ENCODE measurements at places on chromosomes 5 and 9.

- DNase-seq = no peak
Observed at GRCh38 chr9:106920701-106921283, 57.8 kb downstream of the ZNF462 start.

DNA sequence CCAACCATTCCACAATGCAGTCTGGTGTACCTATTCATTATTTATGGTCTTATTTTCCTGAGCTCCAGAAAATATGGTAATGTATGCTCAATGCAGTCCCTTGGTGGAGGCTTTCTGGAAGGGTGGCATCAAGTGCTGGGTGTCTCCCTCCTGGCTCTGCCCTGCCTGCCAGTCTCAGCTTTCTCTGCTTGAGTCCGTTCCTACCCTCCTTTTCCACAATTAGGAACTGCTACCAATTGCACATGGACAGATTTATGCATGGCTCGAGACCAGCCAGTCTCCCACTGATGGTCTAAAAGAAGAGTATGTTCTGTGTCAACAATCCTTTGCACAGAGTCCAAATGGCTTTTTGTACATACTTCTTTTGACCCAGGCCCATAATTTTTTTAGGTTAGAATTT, 189.8 kb downstream of the TLE1 start:
- DNase-seq = no peak

DNA sequence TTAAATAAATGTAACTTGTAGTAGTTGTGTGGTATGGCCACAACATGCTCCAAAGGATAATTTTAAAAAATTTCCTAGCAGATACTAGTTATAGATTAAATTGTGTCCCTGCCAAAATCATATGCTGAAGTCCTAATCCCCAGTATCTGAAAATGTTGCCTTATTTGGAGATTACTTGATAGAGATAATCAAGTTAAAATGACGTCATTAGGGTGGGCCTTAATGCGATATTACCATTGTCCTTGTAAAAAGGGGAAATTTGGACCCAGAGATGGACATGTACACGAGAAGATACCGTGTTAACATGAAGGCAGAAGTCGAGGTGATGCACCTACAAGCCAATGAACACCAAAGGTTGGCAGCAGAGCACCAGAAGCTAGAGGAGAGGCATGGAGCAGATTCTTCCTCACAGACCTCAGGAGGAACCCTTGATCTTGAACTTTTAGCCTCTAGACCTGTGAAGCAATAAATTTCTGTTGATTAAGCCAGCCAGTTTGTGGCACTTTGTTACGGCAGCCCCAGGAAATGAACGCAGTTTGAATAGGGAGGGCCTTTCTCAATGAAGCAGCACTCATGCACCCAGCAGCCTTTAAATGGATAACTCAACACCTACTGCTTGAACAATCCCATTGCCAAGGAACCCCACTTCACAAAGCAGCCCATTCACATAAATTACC, 148.9 kb downstream of the ARHGAP26 start:
- DNase-seq = no peak

GRCh38 chr9:70060148-70060882, 16.7 kb downstream of the MAMDC2 start:
- DNase-seq = no peak

GRCh38 chr5:53211799-53212198, 102.2 kb upstream of the MOCS2 start:
- DNase-seq = no peak

DNA sequence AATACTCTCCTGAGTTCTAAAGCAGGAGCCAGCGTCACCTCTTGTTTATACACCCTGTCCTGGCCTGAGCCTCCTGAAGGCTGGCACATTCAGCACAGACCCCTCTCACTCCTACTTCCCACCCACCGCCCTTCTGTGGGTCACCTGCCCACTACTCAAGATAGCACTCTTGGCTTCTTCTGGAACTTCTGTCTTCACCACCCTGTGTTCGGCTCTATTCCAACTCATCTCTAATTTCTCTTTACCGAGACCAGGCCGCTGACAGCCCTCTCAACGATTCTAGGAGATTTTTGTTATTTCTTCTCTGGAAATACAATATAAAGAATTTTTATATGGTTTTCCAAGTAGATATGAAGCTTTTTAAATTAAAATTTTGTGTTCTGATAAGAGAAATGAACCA, 57.4 kb downstream of the IRF1 start:
- DNase-seq = no peak

DNA sequence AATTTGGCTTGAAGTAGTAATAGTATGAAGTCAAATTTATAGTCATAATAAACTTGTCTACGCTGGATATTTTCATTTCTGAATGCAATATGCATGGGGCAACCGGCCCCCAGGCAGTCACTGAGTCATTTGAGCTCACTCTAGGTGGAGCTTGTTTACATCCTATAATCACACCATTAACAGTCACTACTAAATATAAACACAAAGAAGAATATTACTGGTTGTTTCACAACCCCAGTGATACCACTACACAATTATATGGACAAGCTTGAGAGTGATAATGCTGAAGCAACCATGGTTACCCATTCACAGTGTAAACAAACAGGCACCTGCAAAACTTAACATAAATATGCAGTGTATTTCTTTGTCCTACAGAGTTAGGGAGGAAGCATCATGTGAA, 68.7 kb downstream of the MARCHF3 start:
- peak; percentile 74 for DNase-seq

DNA sequence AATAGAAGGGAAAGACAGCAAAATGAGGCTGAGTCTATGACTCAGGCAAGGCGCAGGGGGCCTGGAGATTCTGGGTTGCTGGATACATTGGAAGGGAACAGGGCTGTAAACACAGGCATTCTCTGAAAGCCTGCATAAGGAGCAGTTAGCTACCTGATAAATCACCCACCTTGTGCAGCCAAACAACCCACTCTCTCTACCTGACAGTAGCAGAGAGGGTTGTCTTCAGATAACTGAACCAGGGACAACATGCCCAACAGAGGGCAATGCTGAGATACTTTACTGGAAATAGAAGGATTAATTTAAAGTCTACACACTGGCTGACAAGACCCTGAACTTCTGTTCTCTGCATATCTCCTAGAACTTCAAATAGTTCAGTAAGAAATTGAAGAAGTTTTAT, 161.6 kb downstream of the KCTD16 start:
- DNase-seq = no peak

GRCh38 chr5:74401946-74402320, 238.6 kb downstream of the ENC1 start:
- DNase-seq = no peak

DNA sequence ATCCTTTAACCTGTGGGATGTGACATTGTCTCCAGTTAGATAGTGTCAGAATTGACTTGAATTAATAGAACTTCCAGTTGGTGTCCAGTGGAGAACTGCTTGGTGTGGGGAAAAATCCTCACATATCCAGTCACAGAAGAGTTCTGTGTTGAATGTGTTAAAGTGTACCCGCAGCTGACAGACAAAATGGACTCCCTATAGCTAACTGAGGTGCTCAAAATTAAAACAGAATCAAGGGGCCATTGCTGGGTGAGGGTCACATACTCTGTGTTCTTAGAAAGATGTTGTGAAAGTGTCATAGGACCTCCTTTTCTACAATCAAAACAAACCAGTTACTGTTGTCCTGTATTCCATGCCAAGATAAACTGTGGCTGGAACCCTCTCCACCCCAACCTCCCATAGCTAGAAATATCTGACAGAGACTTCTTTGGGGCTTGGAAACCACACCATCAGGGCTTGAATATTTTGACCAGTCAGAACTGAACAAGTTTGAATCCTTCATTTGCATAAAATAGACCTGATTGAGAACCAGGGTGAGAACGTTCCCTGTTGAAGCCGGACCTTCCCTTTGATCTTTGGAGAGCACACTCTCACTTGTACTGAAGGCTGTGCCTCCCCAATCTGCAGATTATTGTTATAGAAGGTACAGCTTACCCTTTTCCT, 164.0 kb upstream of the ZNF608 start:
- DNase-seq = no peak

- no peak for DNase-seq
Observed at GRCh38 chr5:74185599-74185998, 454.9 kb downstream of the ENC1 start.

DNA sequence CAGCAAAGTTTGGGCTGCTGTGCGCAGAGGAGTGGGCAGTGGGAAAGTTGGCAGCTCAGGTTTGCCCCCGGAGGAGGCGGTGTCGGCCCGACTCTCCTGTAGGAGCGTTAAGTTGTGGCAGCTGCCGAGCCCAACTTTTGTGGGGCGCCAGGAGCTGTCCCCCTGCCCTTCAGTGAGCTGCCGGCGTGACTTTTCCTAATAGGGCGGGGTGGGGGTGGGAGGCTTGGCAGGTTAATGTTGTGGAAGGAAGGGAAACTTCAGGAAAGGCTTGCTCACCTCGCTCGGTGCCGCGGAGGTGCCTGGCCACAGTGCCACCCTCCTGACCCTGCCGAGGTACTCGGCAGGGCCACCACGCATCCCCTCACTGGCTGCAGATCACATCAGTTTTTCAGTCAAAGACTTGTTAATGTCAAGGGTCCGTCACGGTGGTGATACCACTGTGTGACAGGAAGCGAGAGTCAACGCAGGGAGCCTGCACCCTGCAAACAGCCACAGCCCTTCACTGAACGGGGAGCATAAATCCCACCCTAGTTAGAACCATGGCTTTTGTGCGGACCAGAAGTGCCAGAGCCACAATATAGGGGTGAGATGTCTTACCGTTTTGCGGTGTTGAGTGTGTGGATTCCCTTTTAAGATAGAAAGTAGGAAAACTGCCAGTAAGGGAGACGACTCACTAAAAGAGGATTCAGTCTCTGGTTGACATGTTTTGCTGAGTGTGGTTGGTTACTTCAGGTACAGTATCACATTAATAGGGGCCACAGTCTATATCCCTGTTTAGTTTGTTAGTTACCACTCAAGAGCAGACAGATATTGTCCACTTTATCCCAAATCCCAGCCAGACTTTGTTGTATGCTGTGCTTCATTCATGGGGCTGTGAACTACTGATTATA, 796 bp downstream of the LNPEP start:
- DNase-seq = peak; percentile 69
